Naive thymus-derived CD8-positive, alpha-beta T cell (primary cell): ENCODE measurements at places on chromosomes 7 and 10.

DNA sequence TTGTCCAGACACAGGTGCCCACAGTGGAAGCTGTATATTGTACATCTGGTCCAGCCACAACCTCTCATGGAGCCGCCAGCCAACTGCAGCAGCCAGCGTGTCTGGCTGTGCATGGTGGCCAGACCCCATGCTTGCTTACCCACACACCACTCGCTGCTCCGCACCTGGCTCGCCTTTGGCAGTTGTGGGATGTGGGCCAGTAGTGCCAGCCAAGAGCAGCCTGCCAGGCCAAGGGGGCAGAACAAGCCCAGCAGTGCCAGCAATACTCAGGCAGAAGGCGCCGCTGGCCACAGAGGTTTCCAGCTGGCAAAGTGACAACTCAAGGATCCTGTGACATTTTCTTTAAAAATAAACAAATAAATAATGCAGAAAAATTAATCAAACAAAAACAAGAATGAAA is 11.7 kb upstream of the TMEM243 start:
- DNase-seq: no peak

DNA sequence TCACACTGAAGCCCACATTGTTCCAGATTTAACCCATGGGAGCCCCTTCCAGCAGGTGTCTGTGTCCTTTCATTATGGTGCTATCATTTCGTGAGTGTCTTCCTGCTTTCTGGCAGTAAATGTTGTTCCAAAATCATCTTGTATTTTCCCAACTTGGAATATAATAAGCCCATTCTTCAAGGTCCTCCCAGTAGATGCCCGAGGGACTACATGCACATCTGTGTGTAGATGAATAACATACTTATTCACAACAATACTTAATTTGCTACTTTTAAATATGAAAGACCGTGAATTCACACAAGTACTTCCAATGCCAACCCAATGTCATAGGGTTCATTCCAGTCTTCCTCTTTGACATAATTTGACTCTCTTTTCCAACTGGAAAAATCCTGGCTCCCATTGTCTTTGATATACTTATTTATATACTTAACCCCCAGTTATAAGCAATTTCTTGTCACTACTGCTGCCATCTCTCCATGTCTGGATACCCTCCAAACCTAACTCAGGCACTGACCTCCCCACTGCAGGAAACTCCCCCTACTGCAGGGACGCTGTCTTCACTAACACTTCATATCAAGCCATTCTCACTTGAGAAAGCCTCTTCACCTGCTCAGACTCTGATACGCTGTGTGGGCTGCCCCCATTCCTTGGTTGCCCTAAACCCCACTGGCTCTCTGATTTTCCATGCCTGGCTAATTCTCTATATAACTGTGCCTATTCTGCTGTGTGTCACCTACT is 1119.2 kb downstream of the CNTNAP2 start:
- DNase-seq: no peak

- no peak for DNase-seq
Measured at GRCh38 chr10:110110338-110110737, 97.1 kb upstream of the MXI1 start.

DNA sequence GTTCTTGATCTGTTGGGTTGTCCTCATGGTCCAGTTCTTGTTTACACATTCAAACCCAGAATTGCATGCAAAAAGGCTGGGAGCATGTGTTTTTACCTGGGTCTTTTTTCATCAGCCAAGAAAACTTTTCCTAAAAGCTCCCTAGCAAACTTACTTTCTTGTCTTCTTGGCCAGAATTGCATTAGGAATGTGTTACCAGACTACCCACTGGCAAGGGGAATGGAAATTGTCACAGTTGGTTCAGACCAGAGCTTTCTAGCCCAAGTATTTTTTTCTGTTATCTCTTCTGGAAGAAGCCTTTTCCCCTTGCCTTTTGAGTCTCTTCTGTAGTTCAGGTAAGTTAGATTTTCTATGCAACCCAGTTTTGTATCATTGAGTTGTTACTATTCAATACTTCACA is 77.5 kb downstream of the BMPR1A start:
- no peak for DNase-seq

GRCh38 chr10:78775891-78776290 is 292.9 kb upstream of the ZMIZ1 start:
- DNase-seq: no peak

DNA sequence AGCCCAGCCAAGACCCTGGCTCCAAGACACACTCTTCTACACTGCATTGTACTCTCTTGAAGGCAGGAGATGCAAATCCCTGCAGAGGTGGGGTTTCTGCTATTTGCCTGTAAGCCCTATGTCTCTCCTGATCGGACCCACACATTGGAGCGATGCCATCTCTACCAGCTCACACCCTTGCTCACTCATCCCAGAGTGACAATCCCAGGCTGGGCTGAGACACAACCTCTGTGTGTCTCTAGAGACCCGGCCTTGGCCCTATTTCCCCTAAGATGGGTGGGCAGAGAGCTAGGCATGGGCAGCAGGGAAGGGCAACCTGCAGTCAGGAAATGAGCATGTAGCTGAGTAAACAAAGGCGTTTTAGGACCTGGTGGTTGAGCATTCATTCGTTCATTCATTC is 25.6 kb downstream of the CCDC3 start:
- no peak for DNase-seq

DNA sequence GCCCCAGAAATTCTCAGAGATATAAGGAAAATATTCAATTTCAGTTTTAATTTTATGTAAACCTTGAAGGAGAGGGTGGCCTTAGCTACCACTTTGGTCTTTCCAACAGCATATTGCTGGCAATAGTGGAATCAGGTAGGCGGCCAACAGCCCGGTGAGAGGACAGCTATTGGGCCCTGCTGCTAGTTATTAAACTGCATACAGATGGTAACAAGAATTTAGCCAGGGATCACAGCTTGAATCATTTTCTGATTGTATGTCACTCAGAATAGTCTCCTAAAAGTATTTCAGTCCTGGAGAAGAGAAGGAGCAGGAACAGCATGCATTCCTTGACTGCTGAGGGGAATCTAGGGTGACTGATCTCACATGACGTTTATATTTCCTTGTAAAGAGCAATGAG is 261.4 kb upstream of the SMIM30 start:
- no peak for DNase-seq

DNA sequence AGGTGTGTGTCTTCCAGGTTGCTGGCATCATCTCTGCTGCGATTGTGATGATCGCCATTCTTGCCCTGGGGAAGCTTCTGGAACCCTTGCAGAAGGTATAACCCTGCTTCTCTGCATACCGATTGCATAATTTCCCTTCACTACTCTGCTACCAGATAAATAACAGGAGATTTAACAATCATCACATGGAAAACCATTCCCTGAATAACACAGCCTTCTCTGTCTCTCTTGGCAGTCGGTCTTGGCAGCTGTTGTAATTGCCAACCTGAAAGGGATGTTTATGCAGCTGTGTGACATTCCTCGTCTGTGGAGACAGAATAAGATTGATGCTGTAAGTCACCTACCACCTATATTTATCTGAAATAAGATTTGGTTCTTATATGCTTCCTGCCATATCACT is 33.8 kb downstream of the SLC26A4 start:
- no peak for DNase-seq

- no peak for DNase-seq
Measured at GRCh38 chr7:26690135-26690805, 174.1 kb downstream of the SKAP2 start.

DNA sequence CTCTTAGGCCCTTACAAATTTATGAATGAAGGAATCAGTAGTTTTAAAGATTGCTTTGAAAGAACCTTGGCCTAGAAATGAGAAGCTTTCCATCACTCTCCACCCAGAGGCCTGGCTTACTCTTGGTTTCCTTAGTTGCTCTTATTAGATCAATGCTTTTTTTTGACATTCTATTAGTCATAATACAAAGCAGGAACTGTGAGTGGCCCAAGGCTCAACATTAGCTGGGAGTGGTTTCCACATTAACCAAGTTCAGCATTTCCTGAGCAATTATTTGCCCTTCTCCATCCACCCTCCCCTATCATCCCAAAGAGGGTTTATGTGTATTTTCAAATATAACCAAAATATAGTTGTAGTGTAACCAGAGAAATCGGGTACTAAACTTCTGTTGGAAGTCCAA is 103.4 kb upstream of the FAM204A start:
- DNase-seq: no peak

GRCh38 chr7:129434675-129435318 is 565 bp downstream of the STRIP2 start:
- DNase-seq: no peak

DNA sequence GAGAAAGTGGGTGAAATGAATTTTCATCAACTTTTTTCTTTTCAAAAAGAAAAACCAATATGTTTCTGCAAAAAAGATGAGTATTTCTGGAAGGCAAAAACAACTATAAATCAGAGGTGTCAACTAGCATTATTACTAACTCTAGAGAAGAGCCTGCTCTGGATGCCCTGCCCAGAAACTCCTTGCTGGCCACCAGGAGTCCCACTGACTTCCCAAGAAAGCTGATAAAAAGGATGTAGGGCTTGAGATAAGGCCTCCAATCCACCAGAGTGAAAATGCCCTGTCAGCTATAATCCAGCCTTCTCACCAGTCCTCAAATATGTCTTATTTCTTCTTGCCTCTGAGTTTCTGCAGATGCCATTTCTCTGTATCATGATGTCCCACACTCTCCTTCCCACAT is 16.7 kb upstream of the FZD1 start:
- no peak for DNase-seq

GRCh38 chr10:91416339-91416855 is 6.3 kb downstream of the HECTD2 start:
- DNase-seq: no peak

- DNase-seq: no peak
Measured at GRCh38 chr10:191703-192518, 56.7 kb downstream of the ZMYND11 start.
